ENCODE measurements at places on chromosomes 7 and 10. TPM values are rescaled to one million over a fixed set of nuclear protein-coding genes. Genes with fewer than 3 reads are reported as not detected.

GRCh38 chr10:97771055-97771891, 526 bp downstream of the SFRP5 start:
- H3K36me3 ChIP-seq, result no peaks in the 10 kb centered on the region
- no peak overlapping the region for H3K27ac ChIP-seq
- H3K4me1 ChIP-seq, result peaks cover 13% of the 10 kb centered on the region

DNA sequence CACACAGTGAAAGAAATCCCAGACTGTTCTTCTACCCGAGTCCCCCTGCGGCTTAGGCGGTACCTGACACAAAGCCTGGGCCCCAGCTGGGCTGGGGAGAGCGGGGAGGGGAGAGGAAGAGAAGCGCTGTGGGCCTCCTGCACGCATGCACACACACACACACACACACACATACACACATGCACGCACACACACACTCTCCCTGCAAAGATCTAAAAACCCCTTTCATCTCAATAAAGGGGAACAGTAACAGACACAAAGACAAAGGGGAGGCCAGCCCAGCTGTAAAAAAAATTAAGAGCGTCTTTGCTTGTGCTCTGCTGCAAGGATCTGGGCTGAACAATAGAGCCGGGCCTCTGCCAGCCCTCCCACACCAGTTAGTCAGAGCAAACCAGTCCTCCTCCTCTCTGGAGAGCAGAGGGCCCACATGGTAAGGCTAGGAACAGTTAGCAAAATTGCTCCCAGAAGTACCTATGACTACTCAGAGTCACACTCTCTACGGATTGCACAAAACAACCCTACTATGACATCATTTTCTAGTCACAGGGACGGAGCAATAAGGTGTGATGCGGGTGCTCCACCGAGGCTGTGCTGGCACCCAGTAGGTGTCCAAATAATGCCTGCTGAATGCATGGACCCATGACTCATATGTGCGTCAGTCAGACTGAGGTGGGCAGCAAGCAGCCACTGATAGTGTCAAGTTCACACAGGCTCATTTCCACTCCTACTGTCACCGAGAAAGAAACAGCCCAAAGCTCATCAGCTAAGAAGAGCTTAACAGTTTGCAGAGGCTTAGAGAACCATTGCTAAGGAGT, 9.2 kb downstream of the ITPRIP start:
- no peaks in the 10 kb centered on the region for H3K27me3 ChIP-seq
- H3K4me1 ChIP-seq, result peaks cover 96% of the 10 kb centered on the region
- peak; percentile 94 for DNase-seq
- H3K36me3 ChIP-seq, result peaks cover 32% of the 10 kb centered on the region
- peak overlapping the region; percentile 73 for H3K4me3 ChIP-seq

GNGT1 gene
- not detected for total RNA-seq

GRCh38 chr10:59240582-59241183, 64.2 kb downstream of the PHYHIPL start:
- H3K27ac ChIP-seq, result no peak overlapping the region
- no peaks in the 10 kb centered on the region for H3K36me3 ChIP-seq
- no peak overlapping the region for H3K4me3 ChIP-seq

DNA sequence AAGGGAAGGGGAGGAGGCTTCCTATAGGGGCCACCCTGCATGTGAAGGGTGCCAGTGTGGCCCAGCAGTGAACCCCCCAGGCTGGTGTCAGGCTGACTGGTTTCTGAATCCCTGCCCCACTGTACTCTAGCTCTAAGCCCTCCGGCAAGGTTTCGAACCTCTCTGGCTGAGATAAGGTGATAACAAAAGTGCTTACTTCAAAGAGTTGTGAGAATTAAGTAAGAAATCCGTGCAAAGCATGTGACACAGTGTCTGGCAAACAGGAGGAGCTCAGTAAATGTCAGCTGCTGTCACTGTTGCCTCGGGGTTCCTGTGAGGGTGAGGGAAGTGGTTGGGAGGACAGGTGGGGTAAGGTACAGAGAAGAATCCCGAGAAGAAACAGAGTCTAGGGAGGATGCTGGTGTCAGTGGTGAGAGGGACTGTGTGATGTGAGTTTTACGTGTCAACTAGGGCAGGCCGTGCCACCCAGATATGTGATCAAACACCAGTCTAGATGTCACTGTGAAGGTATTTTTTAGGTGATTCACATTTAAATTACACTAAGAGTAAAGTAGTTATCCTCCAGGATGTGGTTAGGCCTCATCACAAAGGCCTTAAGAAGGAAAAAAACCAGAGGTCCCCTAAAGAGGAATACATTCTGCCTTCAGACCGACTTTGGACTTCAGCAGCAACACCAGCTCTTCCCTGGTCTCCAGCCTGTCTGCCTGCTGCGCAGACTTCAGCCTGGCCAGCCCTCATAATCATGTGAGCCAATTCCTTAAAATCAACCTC, 64.4 kb downstream of the BPGM start:
- peak overlapping the region; percentile 50 for H3K4me3 ChIP-seq
- H3K27ac ChIP-seq, result peak overlapping the region; percentile 90
- peaks cover 17% of the 10 kb centered on the region for H3K4me1 ChIP-seq
- DNase-seq, result peak; percentile 81
- H3K36me3 ChIP-seq, result no peaks in the 10 kb centered on the region

DNA sequence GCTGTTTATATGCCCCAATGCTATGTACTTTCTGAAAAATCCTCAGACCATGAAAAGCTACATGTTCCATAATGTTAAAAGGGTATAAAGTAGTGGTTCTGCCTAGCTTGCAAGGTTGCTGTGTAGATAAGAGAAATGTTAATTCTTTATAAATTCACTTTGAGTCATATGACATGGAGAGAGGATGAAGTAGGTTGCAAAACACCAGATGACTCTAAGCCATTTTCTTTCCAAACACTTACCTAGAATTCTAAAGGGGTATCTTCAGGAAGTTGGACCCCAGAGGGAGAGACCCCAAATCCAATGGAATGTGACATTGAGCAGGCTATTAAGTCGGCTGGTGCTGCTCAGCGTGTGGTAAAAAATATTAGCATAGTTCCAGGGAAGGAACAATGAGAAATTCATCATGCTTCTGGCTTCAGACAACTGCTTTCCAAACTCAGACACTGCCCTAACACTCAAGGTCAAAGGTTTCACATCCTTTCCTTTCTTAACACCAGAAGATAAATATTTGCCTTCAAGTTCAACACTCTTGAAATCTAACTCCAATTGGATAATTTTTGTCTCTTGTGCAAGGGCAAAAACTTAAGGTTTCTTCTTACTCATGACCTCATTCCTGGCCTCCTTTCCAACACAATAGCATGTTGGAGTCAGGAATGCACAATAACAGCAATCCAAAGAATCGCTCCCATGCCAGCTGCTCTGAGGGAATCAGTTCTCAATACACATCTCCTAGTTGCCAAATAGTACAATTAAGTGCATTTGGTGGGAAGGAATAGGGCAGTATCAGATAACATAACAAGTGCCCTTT, 100.7 kb upstream of the AFAP1L2 start:
- DNase-seq, result no peak
- peaks cover 91% of the 10 kb centered on the region for H3K4me1 ChIP-seq
- peak overlapping the region; percentile 69 for H3K27ac ChIP-seq
- no peak overlapping the region for H3K4me3 ChIP-seq

LEP gene
- not detected for total RNA-seq

- H3K36me3 ChIP-seq, result no peaks in the 10 kb centered on the region
- H3K4me3 ChIP-seq, result no peak overlapping the region
- H3K27ac ChIP-seq, result no peak overlapping the region
- H3K27me3 ChIP-seq, result no peaks in the 10 kb centered on the region
- no peaks in the 10 kb centered on the region for H3K4me1 ChIP-seq
These were observed 280.9 kb upstream of the LYZL1 start for GRCh38 chr10:29007748-29008610.

TNPO3 gene
- total RNA-seq, result 59.3 TPM

DNA sequence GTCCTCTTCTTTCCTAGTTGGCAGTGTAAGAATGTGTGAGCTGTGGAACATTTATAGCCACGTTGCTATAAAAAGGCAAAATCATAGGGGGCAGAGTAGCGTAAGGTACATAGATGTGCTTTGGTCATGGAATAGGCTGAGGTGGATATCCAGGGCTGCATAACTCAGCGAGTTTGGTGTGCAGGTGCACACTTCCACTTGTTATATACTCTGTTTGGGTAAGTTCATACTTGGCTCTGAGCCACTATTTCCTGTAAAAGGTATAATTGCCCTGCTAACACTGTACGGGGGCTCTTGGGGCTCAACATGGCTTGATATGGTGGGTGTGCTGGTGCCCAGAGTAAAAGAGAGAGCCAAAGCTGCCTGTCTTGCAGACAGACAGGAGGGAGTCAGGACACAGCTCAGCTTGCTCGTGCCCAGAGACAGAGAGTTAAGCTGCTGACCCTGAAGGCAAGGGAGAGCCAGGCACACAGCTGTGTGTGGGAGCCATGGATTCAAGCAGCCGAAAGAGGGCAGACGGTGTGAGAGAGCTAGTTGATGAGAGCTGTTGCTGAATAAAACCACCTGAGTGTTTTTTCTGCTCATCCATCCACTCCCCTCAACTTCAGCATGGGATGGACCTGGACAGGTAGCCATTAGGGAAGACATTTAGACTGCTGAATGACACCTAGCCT, 126.7 kb downstream of the DKK1 start:
- no peaks in the 10 kb centered on the region for H3K27me3 ChIP-seq
- no peak overlapping the region for H3K27ac ChIP-seq
- no peaks in the 10 kb centered on the region for H3K4me1 ChIP-seq
- no peak overlapping the region for H3K4me3 ChIP-seq
- DNase-seq, result no peak

- H3K4me3 ChIP-seq, result no peak overlapping the region
- no peak for DNase-seq
- peaks cover 9% of the 10 kb centered on the region for H3K36me3 ChIP-seq
- H3K27ac ChIP-seq, result no peak overlapping the region
These were observed 93.5 kb downstream of the AKAP9 start for GRCh38 chr7:92034116-92034515.

DNA sequence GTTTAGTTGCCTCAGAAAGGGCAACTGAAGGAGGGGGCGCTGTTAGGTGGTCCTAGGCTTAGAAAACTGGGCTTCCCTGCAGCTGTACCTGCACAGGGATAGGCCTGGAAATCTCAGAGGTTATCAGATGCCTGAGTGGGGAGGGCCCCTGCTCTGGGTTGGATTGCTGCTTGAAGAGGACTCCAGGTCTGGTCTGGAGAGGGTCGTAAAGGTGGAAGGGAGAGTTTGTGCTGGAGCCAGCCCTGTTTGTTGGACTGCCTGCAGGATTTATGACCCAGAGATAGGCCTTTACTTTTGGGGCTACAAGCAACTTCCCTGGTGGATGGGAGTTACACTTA, 765.9 kb downstream of the GRID1 start:
- DNase-seq, result no peak
- no peaks in the 10 kb centered on the region for H3K27me3 ChIP-seq
- no peaks in the 10 kb centered on the region for H3K4me1 ChIP-seq
- no peak overlapping the region for H3K4me3 ChIP-seq
- no peaks in the 10 kb centered on the region for H3K36me3 ChIP-seq

DNA sequence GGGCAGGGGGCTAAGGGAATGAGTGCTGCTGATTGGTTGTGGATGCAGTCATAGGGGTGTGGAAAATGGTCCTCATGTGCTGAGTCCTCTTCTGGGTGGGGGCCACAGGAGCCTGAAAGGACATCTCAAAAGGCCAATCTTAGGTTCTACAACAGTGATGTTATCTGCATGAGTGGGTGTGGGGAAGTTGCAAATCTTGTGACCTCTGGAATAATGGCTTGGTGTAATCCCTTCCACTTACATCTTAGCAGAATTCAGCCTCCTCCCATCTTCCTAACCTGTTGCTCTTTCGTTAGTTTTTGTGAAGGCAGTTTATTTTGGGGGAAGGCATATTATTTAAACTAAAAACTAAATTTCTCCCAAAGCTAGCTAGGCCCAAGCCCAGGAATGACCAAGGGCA, 42.0 kb upstream of the OIT3 start:
- no peaks in the 10 kb centered on the region for H3K4me1 ChIP-seq
- no peak overlapping the region for H3K27ac ChIP-seq
- DNase-seq, result no peak
- H3K4me3 ChIP-seq, result no peak overlapping the region

- peak overlapping the region; percentile 34 for H3K4me3 ChIP-seq
- peaks cover 63% of the 10 kb centered on the region for H3K27me3 ChIP-seq
- H3K27ac ChIP-seq, result no peak overlapping the region
- peak; percentile 18 for DNase-seq
- H3K36me3 ChIP-seq, result no peaks in the 10 kb centered on the region
These were observed 651 bp downstream of the AFAP1L2 start for GRCh38 chr10:114403541-114404161.
